ENCODE measurements at places on chromosomes 2 and 18.

- DNase-seq = no peak
Observed at GRCh38 chr2:9738535-9739496, 104.5 kb upstream of the TAF1B start.

- DNase-seq = no peak
Observed at GRCh38 chr2:17084877-17085276, 419.2 kb upstream of the CYRIA start.

GRCh38 chr2:50594233-50594632 is 437.7 kb downstream of the NRXN1 start:
- no peak for DNase-seq

GRCh38 chr2:100692906-100693305 is 127.0 kb upstream of the NPAS2 start:
- DNase-seq = no peak

DNA sequence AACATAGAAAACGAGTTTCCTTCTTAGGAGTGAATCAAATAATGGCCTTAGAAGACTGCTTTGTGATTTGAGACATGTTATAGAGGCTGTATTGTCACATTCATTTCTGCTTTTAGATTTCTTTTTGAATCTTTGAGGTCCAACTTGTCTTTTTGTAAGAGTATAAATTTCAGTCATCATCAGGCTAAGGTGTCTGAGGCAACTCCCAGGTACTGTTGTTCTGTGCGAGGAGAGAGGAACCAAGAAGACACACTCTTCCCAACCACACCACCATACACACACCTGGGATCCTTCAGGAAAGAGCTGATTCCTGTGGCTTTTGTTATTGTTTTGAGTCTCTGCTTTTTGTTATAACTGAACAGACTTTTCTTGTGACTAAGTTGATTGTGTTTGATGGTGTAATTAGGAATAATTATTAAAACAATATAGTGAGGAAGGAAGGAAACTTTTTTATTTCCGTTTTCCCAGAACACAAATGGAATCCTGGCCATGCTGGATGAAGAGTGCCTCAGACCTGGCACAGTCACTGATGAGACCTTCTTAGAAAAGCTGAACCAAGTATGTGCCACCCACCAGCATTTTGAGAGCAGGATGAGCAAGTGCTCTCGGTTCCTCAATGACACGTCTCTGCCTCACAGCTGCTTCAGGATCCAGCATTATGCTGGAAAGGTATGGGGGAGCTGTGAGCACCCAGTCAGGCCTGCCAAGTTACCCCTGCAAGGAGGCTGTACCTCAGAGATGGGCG is 140.4 kb downstream of the MYO1B start:
- DNase-seq = no peak

Measured in globus pallidus (tissue), 1 donor.